Fibroblast of skin of right biceps (primary cell): ENCODE measurements at places on chromosomes 3 and 15.
A peak's percentile ranks its signal among the peaks of the same experiment; 100 is the strongest.

DNA sequence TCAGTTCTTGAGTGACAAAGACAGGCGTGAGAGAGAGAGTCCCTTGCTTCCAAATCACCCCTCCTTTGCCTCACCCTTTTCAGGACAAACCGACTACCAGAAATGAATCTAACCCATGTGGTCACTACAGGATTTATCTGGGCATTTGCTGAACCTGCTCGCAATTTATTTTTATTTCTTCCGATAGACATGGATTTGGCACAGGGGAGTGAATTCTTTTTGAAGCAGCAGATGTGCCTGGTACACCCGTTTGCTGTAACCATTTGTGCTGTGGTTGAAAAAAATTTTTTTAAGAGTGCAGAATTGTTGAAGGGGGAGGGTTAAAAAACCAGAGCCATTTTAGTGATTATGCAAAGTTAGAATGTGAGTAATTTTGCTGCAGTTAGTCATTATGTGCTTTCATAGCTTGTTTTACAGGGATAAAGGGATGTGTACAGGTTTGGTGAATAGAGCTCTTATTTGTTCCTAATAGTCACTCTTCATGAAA lies 442.0 kb downstream of the LPP start:
- DNase-seq, result peak; percentile 87

- DNase-seq, result no peak
Measured at GRCh38 chr3:107370907-107371306, 6.3 kb upstream of the CCDC54 start.

DNA sequence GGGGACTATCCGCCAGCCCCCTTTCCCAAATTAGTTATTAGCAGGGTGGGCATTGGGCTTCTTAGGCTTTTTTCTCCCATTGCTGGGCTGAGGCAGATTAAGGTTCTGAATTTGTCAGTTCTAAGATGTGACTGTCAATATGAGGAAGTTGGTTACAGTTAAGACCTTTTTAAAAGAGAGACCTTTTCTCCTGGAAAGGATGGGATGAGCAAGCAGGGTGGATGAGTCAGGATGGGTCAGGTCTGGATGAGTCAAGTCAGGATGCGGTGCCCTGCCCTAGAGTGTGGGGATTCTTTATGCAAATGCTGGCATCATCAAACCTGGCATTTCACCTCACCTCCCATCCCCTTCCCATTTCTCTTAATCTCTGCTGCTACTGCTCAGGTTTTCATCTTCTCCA lies 1.9 kb downstream of the AEN start:
- peak; percentile 85 for DNase-seq

GRCh38 chr15:92100301-92100700 lies 246.8 kb downstream of the SLCO3A1 start:
- DNase-seq, result no peak
